ENCODE measurements at places on chromosomes 7 and 10. TPM values are rescaled to one million over a fixed set of nuclear protein-coding genes. Genes with fewer than 3 reads are reported as not detected.

Gene CPXM2
- polyA plus RNA-seq: 2.8 TPM

Gene LMOD2
- not detected for polyA plus RNA-seq

Gene LRRTM3
- not detected for polyA plus RNA-seq

Gene MPLKIP
- polyA plus RNA-seq: 19.9 TPM

Gene GIMAP7
- not detected for polyA plus RNA-seq

Gene TMEM196
- not detected for polyA plus RNA-seq

Gene TACR2
- polyA plus RNA-seq: 0.15 TPM

Gene AASS
- polyA plus RNA-seq: 8.8 TPM

Gene ENTPD7
- polyA plus RNA-seq: 12.1 TPM

Gene PTPRZ1
- polyA plus RNA-seq: 0.05 TPM

DNA sequence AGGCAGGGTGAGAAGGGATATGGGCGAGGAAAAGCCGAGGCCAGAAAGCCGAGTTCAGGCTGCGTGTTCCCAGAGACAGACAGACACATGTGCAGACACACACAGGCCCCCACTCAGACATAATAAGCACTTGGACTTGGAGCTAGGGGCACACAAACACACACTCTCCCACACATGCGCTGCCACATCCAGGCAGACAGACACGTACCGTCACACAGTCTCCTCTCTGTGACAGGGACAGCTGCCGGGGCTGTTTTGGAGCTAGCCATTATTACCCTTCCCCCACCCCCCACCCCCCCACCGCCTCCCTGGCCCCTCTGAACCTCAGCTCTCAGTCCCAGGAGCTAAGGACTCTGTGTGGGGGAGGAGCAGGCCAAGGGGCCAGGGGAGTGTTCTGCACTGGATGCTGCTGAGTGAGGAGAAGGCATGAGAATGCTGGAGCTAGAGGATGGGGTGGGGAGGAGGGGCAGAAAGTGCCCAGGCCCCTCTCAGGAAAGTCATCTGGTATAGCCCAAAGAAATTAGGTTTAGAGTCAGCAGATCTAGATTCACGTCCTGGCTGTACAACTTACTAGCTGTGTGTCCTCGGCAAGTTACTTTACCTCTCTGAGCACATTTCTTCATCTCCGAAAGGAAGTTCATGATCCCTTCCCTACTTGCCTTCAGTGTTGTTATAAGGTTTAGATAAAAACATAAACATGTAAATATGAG is 6.3 kb downstream of the PITX3 start:
- no peak for DNase-seq

GRCh38 chr10:125156196-125156595 is 4.2 kb downstream of the CTBP2 start:
- DNase-seq: no peak

DNA sequence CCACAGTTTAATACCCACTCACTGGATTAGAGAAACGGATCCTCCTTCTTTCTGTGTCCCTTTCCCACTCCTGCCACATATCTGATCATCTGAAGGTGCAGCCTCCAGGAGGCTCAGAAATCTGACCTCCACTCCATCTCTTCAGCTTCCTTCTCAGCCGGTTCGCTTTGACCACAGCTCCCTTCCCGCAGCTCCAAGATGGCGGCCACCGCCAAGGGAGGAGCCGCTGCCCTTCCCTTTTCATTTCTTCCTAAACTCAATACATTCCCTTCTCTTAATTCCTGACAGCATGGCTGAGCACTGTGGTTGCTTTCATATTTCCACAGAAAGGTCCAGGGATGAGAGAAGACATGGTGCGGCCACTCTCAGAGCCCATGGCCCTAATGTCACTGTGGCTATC is 43.7 kb upstream of the C7orf33 start:
- no peak for DNase-seq

DNA sequence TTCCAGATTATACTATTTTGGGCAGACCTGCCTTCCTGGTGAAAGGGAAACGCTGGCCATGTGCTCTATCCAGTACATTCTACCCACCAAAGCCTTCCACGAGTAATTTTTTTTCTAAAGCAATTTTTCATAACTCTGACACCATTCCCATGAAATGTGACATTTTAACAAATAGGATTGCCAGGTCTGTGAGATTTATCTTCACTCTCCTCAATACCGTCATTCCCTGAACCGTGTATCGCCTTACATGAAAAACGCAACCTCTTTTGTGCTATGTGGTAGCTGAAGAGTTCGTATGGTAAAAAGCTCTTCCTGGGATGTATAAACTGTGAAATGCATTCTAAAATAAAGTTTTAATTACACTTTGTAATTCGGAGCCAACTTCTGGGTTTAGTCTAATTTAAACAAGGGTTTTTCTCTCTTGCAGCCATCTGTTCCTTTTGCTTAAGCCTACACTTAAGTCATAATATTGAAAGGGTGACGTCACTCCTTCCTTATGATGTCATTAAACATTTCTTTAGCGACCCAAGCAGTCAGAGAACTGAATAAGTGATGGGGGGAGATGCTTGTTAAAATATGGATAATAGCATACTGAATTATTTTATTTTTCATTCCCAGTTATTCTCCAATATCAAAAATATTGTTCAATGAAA is 27.7 kb downstream of the C1QL3 start:
- DNase-seq: no peak

DNA sequence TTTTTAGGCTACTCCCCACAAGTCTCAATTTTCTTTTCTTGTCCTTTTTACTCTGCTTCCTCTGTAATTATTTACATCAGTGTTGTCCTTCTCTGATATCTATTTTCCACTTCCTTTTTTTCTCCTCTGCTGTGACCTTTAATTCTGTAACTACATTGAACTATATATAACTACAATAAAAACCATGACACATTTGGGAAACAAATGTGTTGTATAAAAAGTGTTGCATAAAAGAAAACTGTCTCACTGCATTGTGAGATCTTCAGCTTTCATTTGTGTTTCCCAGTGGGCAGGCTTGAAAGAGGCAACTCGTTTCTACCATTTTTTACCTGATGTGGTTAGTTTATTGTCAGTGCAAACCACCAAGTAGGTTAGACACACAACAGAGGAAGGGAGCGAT is 483.9 kb upstream of the NRP1 start:
- no peak for DNase-seq

GRCh38 chr10:85594239-85594638 is 772.4 kb downstream of the GRID1 start:
- DNase-seq: no peak

GRCh38 chr10:114319406-114320248 is 80.6 kb downstream of the VWA2 start:
- no peak for DNase-seq

DNA sequence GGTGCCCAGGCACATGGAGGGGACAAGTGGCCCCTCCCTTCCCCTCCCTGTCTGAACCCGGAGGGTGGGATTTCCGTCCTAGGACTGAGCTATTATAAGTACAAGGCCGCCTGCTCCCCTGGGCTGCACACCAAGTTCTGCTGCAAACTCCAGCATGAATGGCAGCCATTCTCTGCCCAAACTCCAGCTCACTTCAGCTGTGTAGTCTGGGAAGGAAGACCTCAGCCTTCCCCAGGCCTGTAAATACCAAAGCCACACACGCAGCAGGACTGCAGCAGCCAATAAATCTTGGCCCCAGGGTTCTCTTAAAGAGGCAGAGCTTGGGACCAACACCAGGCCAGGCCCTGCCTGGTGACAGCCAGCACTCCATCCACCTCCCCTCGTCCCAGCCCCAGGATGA is 291.3 kb upstream of the ZMIZ1 start:
- peak; percentile 40 for DNase-seq

- DNase-seq: no peak
These were observed 626 bp downstream of the ZNF804B start for GRCh38 chr7:88760136-88760515.

GRCh38 chr10:101451667-101452069 is 97.7 kb downstream of the BTRC start:
- no peak for DNase-seq

All from fibroblast of lung (primary cell).